ENCODE measurements at places on chromosomes 5 and 9.

DNA sequence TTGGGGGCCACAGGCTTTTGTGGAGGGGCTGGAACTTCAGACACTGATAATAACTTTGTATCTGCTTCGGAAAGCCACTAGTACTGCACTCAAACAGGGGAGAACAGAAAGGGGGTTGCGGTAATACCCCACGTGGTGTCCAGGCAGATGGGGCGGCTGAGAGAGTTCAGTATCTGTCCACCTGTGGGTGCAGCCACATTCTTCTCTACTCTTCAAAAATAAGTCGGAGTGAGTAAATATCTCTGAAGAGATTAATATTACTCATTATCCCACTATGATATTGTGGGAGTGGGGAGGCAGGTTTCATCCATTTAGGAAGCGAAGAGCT lies 102.1 kb upstream of the SSBP2 start:
- no peak for DNase-seq

- DNase-seq: no peak
Measured at GRCh38 chr9:19127871-19128500, 694 bp upstream of the PLIN2 start.

GRCh38 chr9:128729766-128730517 lies 6.0 kb upstream of the ZDHHC12 start:
- no peak for DNase-seq

GRCh38 chr5:106649031-106649430 lies 1021.7 kb downstream of the EFNA5 start:
- no peak for DNase-seq

- no peak for DNase-seq
Measured at GRCh38 chr5:149337736-149338135, 7.6 kb upstream of the GRPEL2 start.

DNA sequence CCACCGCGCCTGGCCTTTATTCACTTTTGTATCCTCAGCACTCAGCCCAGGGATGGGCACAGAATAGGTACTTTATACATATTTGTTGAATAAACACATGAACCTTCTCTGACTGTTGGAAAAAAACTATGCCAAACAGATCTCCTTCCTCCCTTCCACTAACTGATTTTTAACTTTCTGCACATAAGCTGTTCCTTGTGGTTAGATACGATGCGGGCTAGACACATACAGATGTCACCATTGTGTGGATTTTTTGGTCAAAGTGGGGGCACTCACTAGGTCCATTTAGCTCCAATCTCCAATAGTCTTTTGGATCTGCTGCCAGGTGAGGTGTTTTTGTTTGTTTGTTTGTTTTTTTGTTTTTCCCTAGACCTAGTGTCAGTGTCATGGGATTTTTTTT lies 5.1 kb downstream of the TEX48 start:
- DNase-seq: no peak

DNA sequence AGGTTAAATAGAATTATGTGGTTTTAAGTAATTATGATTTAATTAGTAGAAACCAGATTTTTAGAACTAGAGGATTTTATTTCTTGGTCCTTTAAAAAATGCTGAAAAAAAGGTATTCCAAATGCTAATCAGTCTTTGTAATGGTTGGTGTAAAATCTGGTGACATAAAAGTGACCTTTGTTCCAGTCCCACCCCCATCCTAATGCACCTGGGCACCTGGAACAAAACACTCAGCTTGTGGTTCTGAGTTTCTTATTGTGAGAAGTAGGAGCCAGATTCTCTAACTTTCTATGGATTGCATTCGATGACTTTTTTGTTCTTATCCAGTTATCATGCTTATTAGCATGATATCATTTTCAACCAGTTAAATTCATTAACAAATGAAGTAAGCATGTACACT lies 115.1 kb upstream of the CTNND2 start:
- no peak for DNase-seq

DNA sequence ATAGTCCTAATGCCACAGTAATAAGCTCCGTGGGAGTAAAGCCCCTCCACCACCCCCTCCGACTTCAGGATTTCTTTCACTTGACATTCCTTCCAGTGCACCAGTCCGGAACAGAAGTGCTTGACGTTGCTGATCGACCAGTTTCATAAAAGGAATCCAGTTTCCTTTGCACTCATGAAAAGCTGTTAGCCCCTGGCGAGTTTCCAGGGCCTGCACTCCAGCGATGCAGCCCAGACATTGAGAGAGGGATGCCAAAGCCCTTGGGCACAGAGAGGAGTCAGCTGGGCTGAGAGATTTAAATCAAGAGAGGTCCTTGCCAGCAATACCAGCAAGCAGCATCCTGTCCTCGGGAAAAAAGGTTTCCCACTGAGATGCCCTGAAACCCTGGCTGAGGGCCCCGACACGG lies 170.1 kb downstream of the GABBR2 start:
- DNase-seq: no peak

GRCh38 chr5:75720882-75721281 lies 3.6 kb upstream of the POC5 start:
- no peak for DNase-seq

DNA sequence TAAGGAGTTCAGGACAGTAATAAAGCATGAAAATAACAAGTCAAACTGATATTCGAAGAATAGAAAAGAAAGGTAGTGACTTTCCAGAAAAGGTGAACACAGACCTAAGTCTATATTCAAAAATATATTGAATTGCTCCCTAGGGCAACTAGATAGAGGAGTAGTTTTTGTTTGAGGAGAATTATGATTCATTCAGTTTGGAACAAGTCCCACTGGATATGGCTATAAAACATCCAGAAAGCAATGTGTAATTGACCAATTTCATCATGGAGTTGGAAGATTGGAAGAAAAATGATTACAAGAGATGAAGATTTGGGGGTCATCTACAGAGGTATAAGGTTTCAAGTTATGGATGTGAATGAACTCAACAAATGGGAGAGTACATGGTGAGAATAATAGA lies 117.5 kb upstream of the ZNF462 start:
- peak; percentile 8 for DNase-seq

GRCh38 chr5:148733601-148734438 lies 79.5 kb upstream of the HTR4 start:
- peak; percentile 44 for DNase-seq

- DNase-seq: no peak
Measured at GRCh38 chr9:35562895-35563780, 41.9 kb upstream of the TESK1 start.

GRCh38 chr9:123871781-123872180 lies 58.1 kb downstream of the DENND1A start:
- no peak for DNase-seq

DNA sequence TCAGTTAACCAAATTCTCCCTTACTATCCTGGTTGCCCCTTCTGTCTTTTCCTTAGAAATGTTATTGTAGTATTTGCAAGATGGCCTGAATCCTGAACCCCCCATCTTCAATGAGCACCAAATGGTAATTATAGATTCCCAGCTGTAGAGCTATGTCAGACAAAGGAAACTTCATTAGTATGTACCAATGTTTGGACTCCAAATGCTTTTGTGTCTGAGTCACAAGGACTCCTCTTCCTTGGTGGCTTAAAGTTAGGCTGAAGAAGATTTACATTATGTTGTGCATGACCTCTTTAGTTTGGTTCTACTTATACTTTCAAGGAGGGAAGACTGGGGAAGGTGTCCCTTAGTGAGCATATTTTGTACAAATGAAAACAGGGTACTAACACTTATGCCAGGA lies 105.9 kb upstream of the CDKN2B start:
- DNase-seq: no peak

DNA sequence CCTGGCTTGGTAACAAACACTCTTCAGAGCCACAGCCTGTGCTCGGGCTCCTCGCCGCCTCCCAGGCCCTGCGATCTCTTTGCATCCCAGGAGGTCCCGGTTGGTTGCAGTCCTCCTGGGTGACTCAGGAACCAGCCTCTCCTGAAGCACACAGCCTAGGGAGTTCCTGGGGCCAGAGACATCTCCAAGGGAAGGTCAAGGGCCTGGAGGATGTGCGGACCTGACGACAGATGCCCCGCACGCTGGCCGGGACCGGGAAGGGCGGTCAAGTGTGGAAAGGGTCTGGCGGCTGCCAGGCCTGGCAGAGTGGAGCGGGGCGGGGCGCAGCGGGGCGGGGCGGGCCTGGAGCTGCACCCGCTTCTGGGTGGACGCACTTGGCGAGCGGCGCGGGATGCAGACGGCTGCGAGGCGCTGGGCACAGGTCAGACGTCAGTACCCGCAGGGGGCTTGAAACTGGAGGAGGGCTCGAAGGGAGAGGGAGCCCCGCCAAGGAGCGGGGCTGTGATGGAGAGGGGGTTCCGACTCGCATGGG lies 45.0 kb upstream of the PRSS3 start:
- DNase-seq: no peak

- DNase-seq: no peak
Measured at GRCh38 chr9:20603524-20604268, 18.6 kb downstream of the MLLT3 start.

- no peak for DNase-seq
Measured at GRCh38 chr9:23733495-23734078, 92.5 kb downstream of the ELAVL2 start.

DNA sequence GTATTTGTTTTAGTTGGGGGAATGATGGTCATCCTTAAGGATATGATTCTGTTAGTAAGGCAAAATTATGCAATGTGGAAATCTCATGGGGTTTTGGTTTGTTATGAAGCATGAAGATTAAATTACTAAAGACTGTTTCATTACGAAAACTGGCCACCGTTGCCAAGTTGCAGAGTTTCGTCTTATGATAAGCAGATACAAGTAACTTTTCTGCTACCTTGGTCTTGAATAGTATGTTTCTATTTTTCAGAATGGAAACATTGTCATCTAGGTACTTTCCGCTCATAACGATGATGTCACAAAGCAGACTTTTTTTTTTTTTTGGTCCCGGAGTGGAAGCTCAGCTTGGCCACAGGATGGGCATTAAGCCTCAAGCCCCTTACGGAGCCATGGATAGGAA lies 4.2 kb downstream of the CCNI2 start:
- no peak for DNase-seq

DNA sequence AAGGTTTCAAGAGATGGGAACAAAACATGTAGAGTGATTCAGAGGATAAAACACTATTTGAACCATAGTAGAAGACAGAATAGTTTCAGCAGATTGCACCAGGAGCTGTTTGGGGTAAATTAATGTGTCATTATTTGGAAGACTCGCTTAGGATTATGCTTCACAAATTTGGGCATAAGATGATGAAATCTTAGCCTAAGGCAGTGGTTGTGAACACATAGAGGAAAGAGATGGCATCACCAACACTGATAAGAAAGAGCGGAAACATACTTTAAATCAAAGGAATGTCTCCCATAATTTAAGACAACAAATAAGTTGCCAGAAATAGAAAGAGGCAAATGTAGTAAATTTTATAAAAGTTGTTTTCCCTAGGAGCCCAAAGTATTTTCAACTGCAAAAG lies 66.1 kb upstream of the TBCA start:
- no peak for DNase-seq

- DNase-seq: no peak
Measured at GRCh38 chr5:73061593-73061992, 58.8 kb upstream of the TMEM171 start.

DNA sequence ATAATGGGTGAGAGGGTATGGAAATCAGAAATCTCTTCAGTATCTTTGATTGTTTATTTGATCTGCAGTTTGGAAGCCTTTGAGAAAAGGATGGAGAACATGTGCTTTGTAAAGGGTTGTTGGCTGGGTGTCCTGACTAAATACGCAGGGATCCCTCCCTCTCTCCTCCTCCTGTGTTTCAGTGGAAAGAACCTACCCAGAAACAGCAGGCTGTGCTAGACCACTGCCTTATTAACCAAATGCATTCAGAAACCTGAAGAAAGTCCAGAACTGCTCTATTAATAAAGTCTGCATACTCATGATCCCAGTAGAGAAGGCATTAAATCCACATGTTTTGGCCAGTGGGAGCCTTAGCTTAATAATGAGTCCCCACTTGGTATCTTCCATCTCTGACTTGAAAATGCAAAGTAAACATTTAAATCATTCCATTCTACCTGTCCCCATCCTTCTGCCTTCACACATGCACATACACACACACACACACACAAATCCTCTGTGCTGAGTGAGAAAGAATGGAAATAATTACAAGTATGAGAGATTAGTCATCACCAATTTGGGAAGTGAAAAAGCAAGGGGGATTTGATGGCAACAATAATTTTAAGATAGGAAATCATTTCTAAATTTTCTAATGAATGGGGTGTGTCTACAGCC lies 10.0 kb upstream of the LECT2 start:
- DNase-seq: no peak

DNA sequence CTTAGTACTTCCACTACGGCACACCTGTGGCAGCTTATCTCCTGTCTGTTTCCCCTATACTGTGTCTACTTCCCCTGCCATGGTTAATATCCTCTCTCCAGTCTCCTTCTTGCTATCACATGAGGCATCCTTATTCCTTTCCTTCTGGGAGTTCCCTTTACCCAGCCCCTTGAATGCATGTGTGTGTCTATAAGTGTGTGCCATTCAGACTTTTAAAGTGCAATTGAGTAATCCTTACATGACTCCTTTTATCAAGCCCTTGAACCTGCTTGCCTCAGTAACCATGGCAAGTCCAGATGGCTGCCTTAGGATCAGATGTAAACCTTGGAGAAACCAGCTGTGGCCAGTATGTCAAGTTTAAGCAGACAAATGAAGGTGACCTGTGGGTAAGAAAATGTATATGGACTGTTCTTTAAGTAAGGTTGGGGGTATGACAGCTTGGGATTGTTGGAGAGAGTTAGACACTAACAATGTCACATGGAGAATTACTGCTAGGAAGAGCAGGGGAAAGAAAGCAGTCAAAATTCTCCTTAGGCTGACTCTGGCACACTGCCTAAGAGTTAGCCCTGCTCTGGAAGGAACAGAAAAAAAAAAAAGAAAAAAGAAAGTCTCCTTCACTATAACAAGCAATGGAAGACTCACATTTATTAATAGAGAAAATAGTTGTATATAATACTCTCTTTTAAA lies 142.1 kb downstream of the HINT1 start:
- DNase-seq: no peak

GRCh38 chr5:66440202-66440680 lies 156.0 kb upstream of the MAST4 start:
- DNase-seq: peak; percentile 67

- no peak for DNase-seq
Measured at GRCh38 chr5:132114150-132115121, 40.8 kb downstream of the CSF2 start.

DNA sequence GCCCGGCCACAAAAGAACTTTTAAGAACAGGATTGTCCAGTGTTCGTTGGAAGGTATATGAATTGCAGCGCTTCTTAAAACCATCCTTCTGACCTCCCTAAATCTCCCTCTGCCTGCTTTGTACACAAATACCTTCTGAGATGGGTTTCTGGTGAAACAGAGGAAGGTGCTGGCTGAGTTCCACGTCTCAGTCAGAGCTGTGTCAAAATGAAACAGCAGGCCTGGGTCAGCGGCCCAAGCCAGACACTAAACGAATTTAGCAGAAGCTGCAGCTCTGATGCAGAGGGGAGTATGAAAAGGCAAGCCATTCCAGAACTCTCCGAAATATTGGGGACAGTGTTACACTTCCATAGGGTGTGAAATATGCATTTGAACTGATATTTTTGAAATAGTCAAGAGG lies 37.8 kb upstream of the CRB2 start:
- no peak for DNase-seq

Measured in epithelial cell of prostate (primary cell).